ENCODE measurements at places on chromosomes 3 and 15.

GRCh38 chr3:139439278-139439677, 37.0 kb downstream of the RBP2 start:
- DNase-seq, result no peak

- no peak for DNase-seq
These were observed 282.5 kb downstream of the RPLP1 start for GRCh38 chr15:69735121-69735520.

- no peak for DNase-seq
These were observed 32.6 kb upstream of the NANOGP8 start for GRCh38 chr15:35117543-35118265.

- DNase-seq, result no peak
These were observed 65.1 kb upstream of the TBL1XR1 start for GRCh38 chr3:177262396-177262795.

GRCh38 chr15:89630974-89631901, 24.0 kb downstream of the KIF7 start:
- DNase-seq, result no peak
